ENCODE measurements at places on chromosomes 4 and X. TPM values are rescaled to one million over a fixed set of nuclear protein-coding genes. Genes with fewer than 3 reads are reported as not detected.

LEF1 gene
- total RNA-seq = 16.6 TPM

RPL39 gene
- 1,492 TPM for total RNA-seq

GAGE12H gene
- total RNA-seq = not detected

SEL1L3 gene
- 24.9 TPM for total RNA-seq

RPS6KA6 gene
- total RNA-seq = 8.5 TPM

Measured in astrocyte (in vitro differentiated cells and primary cell).